ENCODE measurements at places on chromosomes 3 and 15. TPM values are rescaled to one million over a fixed set of nuclear protein-coding genes. Genes with fewer than 3 reads are reported as not detected.

The GP9 gene
- not detected for total RNA-seq

The FILIP1L gene
- 20.7 TPM for total RNA-seq

The SLC25A20 gene
- total RNA-seq, result 23.4 TPM

The GOLGA8J gene
- total RNA-seq, result not detected

The DNAJC17 gene
- total RNA-seq, result 22.6 TPM

The MAP1A gene
- total RNA-seq, result under 0.01 TPM

The EFCAB12 gene
- total RNA-seq, result under 0.01 TPM

The AHSG gene
- total RNA-seq, result under 0.01 TPM

The PTH1R gene
- under 0.01 TPM for total RNA-seq

The IQCF5 gene
- total RNA-seq, result not detected

The GNB4 gene
- total RNA-seq, result 60.8 TPM

The LNP1 gene
- total RNA-seq, result 0.77 TPM

The AGBL1 gene
- total RNA-seq, result not detected

The ADGRG7 gene
- not detected for total RNA-seq

The CCDC54 gene
- not detected for total RNA-seq

The PPP2R3A gene
- total RNA-seq, result 4.5 TPM

The IL17RB gene
- 0.13 TPM for total RNA-seq

The WDR72 gene
- not detected for total RNA-seq

The KCTD6 gene
- total RNA-seq, result 6.7 TPM
